ENCODE measurements at places on chromosomes 2 and 18.

DNA sequence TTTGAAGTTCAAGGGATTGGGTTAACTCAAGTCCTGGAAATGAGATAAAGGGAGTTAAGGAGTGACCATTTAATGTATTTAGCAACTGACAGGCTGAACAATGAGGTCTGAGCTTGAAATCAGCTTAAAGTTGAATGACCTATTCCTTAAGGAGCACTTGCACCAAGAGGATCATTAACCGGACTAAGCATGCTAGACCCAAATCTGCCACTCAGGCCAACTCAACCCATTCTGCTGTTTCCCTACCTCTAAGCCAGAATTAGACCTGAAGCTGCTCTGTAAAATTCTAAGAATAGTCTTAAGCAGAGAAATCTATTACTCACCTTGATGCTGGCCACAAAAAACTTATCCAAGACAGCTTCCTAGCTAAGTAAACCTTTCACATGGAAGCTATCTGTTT is 59.8 kb downstream of the SPRED2 start:
- DNase-seq, result no peak

- no peak for DNase-seq
These were observed 10.3 kb downstream of the ATP8B1 start for GRCh38 chr18:57792631-57793301.

- no peak for DNase-seq
These were observed 278.4 kb upstream of the FIGN start for GRCh38 chr2:164014068-164014731.

- no peak for DNase-seq
These were observed 92.2 kb upstream of the ITGB6 start for GRCh38 chr2:160292225-160292624.

- no peak for DNase-seq
These were observed 298.4 kb downstream of the NYAP2 start for GRCh38 chr2:225697936-225698335.

GRCh38 chr2:223090039-223090438 is 38.0 kb downstream of the KCNE4 start:
- DNase-seq, result no peak

- DNase-seq, result no peak
These were observed 156.3 kb downstream of the DOCK10 start for GRCh38 chr2:224885836-224886547.
